Regular cardiac myocyte (primary cell): ENCODE measurements at places on chromosomes 3 and 15. TPM values are rescaled to one million over a fixed set of nuclear protein-coding genes. Genes with fewer than 3 reads are reported as not detected.

Gene MORC1
- not detected in 2 replicates for total RNA-seq

Gene CYP19A1
- total RNA-seq = 0.19 and 1.1 TPM in 2 replicates

Gene ARPP21
- 2.0 and 6.5 TPM in 2 replicates for total RNA-seq

Gene SRGAP3
- 2.5 and 9.3 TPM in 2 replicates for total RNA-seq

Gene THAP10
- total RNA-seq = 3.4 and 5.2 TPM in 2 replicates

Gene SERPINI1
- total RNA-seq = 2.9 and 13.5 TPM in 2 replicates

Gene CD200
- total RNA-seq = 24.7 and 25.1 TPM in 2 replicates

Gene ARRDC4
- 11.8 and 16.3 TPM in 2 replicates for total RNA-seq

Gene RNF13
- 42.0 and 97.2 TPM in 2 replicates for total RNA-seq

Gene COL6A5
- not detected in 2 replicates for total RNA-seq
